MM.1S (cell line): ENCODE measurements at places on chromosomes 6 and 20.
A peak's percentile ranks its signal among the peaks of the same experiment; 100 is the strongest.

DNA sequence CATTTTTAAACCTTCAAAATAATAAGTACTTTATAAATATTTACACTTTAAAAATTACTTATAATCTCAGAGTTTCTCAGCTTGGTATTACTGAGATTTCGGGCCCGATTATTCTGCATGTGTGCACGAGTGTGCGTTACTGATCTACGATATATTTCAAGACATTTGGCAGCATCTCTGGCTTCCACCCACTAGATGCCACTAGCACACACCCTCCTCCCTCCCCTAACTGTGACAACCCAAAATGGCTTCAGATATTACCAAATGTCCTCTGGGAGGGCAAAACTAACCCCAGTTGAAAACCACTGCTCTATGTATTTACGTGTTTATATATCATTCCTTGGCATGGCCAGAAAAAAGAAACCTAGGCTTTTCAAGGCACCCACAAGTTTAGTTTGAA, 95.9 kb downstream of the FYN start:
- DNase-seq = no peak

DNA sequence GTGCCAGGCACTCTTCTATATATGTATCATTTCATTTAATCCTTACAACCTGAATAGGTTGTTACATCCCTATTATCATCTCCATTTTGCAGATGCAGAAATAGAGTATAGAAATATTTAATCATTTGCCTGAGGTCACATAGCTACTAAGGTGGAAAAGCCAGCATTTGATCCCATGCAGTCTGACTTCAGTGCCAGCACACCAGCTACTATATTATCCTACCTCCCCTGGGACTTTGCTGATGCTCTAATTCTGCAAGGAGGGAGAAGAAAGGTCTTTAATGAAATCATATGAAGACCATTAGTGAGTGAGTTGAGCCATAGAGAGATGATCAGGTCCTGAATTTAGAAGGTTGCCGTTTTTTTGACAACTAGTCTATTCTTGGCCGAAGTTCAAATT, 53.7 kb downstream of the TOP1 start:
- no peak for DNase-seq

DNA sequence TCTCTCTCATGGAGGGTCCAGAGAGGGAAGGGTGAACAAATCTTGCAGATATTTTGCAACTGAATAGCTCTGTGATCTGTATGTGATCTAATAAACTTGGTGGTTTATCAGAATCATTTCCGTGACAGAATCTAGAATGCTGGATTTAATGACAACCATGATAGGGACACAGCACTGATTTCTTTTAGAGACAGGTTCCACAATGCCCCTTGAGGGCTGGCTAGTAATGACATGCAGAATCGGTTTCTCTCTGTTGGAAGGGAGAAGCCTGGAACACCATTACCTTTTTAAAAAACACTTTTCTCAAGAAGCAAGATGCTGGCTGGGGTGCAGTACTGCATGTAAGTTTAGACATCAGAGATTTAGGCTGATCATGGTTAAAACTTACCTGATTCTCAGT, 313.4 kb downstream of the CDH26 start:
- no peak for DNase-seq

GRCh38 chr6:56072856-56073255, 174.5 kb downstream of the COL21A1 start:
- no peak for DNase-seq

- DNase-seq = peak; percentile 46
These were observed 1.4 kb downstream of the DEFB132 start for GRCh38 chr20:258963-259362.

DNA sequence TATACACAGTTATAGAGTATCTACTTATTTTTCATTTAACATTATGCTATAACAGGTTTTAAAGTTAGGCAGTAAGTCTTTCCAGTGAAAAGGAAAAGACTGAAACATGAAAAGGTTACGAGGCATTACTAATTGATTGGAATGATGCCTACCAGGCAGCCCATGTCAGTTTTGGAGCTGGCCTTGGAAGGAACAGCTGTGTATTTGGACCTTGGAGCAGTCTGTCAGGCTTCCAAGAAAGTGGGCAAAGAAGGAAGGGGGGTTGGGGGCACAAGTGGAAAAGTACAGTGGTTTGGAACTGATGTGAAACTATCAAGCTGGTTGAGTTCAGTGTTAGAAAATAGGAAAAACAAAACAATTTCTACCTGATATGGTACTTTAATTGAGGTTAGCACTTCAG, 41.7 kb downstream of the SLC16A10 start:
- no peak for DNase-seq

DNA sequence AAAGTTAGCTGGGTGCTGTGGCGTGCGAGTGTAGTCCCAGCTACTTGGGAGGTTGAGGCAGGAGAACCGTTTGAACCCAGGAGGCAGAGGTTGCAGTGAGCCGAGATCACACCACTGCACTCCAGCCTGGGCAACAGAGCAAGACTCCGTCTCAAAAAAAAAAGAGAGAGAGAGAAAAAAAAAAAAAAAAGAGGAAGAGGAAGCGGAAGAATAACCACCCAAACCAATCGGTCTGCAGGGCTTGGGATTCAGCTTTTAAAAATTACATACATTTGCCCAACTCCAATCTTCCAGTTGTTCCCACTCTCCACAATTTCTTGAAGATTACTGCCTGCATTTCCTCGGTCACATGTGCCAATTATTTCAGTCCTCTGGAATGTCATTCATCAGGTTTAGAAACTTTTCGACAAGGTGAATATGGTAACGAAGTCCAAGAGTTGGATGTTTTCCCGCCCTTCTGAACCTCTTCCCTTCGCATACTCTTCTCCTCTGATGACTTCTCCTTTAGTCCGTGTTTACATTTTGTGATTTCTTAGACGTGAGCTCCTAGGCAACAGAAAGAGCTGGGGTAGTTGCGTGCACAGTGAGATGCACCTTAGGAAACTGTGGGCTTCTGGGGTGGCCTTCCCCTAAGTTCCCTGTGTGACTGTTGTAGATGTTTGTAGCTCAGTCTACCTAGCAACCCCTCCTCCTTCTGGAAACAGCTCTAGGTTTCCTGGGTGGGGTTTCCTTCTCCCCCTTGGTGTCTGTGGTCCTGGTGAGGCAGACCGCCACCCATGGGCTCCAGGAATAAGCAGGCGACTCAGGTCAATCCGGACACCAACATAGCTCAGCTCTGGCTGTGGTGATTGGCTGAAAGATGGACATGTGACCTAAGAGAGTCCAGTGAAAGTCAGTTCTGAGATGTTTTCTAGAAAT, 63.0 kb upstream of the NCOA3 start:
- no peak for DNase-seq
